ENCODE measurements at places on chromosomes 5 and 9.

DNA sequence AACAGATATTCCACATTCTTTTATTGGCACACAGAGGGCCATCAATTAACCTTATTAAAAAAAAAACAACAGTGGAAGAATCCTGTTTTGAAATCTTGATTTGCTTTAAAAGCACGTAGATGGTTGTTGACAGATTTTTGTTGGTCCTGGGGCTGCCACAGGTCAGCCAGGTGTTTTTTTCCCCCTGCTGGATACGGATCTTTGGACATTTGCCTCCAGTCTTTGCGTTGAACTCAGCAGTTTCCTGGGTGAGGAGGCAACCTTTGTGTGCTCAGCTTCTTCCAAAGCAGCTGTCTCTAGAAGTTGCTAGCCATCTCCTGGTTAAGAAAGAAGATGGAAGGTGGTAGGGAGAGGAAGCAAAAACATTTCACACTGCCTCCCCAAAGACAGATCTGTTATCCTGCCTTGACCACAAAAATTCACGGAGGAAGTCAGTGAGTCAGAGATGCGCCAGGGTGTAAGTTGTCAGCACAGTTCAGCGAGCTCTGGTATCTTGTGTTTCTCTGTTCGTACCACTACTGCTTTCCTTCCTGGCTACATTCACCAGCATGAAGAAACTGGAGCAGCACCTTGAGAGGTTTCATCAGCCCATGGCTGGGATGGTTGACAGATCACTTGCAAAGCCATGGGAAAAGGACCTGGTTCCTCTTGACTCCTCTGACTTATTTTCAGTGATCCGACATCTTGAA is 207.3 kb downstream of the ARHGAP26 start:
- DNase-seq = no peak

DNA sequence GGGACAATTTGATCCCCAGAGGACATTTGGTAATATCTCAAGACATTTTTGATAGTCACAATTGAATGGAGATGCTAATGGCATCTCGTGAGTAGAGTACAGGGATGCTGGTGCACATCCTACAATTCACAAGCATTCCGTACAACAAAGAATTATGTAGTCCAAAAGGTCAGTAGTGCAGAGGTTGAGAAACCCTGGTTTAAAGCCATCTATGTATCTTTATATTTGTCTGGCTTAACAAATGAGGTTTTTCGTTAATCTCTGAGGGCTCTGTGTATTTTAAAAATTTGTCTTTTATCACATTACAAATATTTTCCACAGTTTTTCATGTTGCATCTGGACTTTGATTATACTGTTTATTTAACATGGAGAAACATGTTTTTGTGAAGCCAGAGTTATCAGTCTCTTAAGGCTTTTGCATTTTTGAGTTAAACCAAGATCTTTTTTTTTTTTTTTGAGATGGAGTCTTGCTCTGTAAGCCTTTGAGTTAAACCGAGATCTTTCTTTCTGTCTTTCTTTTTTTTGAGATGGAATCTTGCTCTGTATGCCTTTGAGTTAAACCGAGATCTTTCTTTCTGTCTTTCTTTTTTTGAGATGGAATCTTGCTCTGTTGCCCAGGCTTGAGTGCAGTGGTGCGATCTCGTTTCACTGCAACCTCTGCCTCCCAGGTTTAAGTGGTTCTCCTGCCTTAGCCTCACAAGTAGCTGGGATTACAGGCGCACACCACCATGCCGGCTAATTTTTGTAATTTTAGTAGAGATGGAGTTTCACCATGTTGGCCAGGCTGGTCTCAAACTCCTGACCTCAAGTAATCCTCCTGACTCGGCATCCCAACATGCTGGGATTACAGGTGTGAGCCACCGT is 2.8 kb downstream of the HSDL2 start:
- no peak for DNase-seq

DNA sequence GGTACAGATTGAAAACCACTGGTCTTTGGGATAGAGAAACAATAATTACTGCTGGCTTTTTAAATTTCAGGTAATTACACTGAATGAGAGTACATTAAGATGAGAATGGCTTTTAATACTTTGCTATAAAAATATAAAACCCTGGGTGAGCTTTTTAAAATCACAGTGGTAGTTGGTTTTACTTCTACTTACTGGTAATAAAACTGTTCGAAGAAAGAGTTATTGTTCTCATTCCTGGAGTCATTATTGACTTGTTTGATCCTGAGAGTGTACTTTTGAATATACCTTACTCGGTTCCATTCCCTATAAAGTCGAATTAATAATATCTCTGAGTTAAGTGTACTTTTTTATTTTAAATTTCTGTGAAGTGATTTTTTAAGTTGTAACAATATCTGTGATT is 21.5 kb downstream of the MELK start:
- no peak for DNase-seq

DNA sequence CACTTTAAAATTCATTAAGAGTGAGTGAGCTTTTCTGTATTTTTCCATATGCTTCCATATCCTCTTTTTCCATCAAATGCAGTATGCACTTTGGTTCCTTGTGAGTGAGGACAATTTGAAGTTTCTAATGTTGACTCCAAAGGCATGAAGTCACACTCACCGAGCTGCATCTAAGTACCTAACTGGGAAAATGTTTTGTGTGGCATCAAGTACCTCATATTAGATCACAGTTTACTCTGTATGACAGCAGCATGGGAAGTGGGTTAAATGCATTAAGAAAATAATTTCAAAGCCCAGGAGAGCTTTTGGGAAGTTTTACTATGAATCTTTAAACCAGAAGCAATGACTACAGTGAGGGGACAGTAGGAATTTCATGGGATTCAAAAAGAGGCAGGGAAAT is 207.0 kb downstream of the EFNA5 start:
- DNase-seq = no peak

- no peak for DNase-seq
Measured at GRCh38 chr5:138653502-138653901, 78.3 kb upstream of the HSPA9 start.

- DNase-seq = no peak
Measured at GRCh38 chr9:130765137-130766020, 69.7 kb upstream of the ABL1 start.

GRCh38 chr9:126773004-126773607 is 31.7 kb upstream of the ZBTB43 start:
- no peak for DNase-seq

DNA sequence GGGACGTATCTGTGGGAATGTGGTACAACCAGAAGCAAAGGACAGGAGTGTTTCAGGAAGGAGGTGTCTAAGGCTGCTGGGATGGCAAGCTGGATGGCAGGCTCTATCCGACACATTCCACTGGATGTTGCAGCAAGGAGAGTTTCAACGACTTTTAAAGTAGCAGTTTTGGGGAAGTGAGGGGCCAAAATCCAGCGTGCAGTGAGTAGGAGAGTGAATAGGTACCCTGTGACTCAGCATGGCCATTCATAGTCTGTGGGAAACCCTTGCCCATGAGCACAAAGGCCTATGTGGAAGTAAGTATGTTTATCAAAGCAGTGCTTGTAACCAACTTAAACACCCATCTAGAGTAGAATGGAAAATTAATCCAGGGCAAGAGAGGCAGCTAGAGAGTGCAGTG is 664.7 kb downstream of the ACTL7B start:
- DNase-seq = no peak

GRCh38 chr9:124291801-124292396 is 34.1 kb downstream of the NEK6 start:
- no peak for DNase-seq

DNA sequence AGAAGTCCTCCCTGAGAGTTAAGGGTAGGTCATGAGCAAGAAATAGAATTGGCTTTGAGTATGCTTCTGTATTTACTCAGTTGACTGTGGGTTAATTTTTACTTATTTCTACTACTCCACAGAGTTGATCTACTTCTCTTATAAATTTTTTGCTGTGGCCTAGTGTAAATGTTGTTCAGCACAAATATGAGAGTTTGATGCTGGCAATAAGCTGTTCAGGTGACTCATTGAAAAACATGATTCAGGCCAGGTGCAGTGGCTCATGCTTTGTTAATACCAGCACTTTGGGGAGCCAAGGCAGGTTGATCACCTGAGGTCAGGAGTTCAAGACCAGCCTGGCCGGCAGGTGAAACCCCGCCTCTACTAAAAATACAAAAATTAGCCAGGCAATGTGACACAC is 4.5 kb upstream of the CDK7 start:
- DNase-seq = no peak

GRCh38 chr5:93658044-93658443 is 75.0 kb downstream of the NR2F1 start:
- no peak for DNase-seq

GRCh38 chr9:99693888-99694287 is 127.8 kb upstream of the NR4A3 start:
- DNase-seq = no peak

GRCh38 chr9:26058111-26058895 is 380.1 kb upstream of the TUSC1 start:
- DNase-seq = no peak

DNA sequence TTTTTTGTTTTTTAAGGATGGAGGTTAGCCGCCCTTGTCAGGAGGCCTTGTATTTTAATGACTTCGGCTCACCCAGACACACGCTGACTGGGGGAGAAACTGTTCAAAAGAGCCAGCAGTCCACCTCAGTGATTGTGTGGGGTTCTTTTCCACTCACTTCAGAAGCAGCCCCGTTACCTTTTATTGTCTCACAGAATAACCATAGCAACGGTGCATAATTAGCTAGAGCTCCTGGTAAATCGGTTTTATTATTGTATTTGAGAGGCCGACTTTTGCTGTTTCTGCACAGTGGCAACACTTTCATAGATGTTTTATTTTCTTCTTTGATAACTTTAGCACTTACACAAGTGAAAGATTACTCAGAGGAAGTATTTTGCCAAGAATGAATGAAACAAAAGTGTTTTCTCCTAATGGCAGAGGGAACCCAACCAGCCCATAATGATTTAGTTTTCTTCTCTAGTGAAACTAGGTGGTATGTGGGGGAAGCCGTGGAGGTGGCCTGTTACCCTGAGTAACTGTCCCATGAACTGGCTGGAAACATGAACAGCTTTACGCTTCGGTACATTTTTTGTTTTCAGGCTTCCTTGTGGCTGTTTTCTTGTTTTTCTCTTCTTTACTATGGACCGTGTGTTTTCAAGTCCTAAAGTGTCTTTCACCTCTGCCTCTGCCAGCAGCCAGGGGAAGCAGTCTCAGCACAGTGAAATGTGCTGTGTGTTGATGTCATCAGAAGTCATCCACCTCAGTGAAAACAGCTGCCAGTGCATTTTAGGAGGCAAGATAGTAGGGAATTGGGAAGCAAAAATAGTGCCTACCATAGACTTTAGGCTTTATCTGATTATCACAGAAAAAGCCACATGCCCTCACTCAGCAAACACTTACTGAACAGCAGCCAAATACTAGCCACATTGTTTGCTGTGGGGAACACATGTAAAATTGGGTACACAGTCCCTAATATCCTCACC is 414.7 kb downstream of the KDM4C start:
- DNase-seq = no peak

- no peak for DNase-seq
Measured at GRCh38 chr5:18687429-18687828, 1053.2 kb downstream of the TAF11L14 start.

DNA sequence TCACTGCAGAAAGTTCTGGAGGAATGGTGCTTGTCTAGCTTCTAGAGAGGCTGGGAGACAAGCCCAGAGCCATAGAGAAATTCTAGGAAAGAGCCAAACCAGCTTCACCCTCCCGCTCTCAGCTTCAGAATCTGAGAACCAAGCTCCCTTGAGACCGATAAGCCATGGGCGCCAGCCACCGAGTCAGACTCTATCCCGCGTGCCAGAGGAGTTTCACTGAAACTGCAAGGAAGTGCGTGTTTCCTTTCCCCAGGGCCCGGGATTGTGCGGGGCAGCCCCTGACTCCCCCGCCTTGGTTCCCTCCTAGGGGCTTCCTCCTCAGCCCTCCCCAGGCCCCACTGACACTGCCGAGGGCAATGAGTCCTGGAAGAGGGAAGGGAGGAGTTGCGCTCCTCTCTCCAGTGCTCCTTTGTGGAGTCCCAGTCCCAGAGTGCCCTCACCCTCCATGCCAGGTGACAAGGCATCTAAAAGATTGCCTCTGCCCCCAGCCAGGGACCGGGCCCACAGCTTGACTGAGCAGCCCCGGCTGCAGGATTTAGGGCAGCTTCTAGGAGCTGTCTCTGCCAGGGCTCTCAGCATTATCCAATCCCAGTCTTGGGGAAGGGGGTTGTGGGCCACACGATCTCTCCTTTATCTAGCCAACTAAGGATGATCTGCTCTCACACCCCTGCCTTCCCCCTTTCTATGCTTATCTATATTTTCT is 18.4 kb upstream of the TCF7 start:
- no peak for DNase-seq

GRCh38 chr9:20309124-20309523 is 313.2 kb downstream of the MLLT3 start:
- DNase-seq = no peak

DNA sequence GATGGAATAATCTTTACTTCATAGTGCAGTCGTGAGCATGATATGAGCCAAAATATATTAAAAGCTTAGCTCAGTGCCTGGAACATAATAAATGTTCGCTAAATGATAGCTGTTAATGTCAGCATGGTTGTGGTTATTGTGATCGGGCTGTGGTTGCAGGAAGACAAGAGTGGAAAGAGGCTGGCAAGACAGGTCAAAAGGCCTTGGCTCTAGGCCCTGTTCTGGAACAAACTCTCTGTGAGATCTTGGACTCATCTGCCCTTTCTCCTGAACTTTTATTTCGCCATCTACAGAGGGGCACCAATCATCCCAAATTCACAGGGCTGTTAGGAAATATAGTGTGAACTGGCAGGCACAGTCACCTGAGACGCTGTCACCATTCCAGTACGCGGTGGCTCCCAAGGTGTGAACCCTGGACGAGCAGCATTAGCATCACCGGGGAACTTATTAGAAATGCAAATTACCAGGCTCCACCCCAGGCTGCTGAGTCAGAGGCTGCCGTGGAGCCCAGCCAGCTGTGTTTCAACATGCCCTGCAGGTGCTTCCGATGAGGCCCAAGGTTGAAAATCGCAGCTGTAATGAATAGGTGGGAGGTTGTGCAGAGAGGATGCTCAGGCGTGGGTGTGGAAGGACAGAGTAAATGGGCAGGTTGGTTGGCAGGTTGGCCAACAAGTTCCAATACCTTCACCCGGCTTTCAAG is 50.2 kb upstream of the SAP30L start:
- DNase-seq = no peak

DNA sequence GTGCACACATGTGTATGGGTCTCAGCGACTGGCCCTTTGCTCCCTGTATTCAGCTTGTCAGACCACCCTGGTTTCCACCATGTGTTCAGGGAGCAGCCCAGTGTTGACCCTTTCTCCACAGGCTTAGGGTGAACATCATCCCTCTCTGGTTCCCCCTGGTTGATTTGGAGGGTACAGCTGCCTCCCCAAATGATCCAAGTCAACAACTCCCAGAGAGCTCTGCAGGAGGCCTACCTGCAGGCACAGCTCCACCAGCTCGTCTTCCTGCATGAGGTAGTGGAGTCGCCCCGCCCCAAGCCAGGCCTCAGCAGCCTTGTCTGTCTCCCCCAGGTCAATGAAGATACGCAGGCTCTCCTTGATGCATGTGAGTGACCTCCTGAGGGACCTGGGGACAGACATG is 50.5 kb downstream of the SH3TC2 start:
- DNase-seq = no peak
